ENCODE measurements at places on chromosomes 4 and X.

DNA sequence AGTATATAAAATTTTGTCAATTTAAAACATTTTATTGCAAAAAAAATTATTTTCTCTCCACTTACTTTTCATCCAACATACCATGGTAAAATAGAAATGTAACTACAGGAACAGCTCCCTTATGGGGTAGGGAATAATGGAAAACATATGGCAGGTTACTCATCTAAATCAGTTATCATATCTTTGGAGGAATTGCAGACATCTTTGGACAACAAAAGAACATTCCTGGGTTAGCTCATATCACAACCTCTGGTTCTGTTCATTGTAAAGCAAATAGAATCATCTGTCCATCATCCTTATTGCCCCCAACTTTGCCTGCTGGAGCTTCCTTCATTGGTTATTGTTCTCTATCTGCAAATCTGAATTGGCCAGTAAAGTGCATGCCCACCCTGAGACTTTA lies 387.5 kb upstream of the GRID2 start:
- no peak for DNase-seq

GRCh38 chrX:40385256-40385655 lies 195.5 kb upstream of the ATP6AP2 start:
- DNase-seq, result no peak

- DNase-seq, result no peak
These were observed 111.5 kb downstream of the TAB3 start for GRCh38 chrX:30777575-30777974.

DNA sequence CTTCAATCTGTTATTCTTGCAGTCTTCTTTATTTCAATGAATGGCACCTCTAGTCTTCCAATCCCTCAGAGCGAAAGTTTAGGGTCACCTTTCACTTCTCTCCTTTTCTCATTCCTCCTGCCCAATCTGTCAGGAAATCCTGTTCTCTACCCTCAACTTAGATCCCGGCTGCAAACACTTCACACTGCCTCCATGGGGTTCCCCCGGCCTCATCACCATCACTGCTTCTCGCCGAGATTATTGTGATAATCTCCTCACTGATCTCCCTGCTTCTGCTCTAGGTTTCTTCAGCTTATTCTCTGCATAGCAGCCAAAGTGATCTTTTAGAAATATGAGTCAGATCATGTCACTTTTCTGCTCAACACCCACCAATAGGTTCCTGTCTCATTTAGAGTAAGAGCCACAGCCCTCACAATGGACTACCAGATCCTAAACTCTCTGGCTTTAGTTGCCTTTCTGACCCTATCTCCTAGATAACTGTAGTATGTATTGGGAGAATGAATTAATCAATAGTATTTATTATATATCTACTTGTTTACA lies 43.6 kb upstream of the TBC1D9 start:
- no peak for DNase-seq

GRCh38 chr4:62543002-62543401 lies 1342.9 kb downstream of the ADGRL3 start:
- no peak for DNase-seq

DNA sequence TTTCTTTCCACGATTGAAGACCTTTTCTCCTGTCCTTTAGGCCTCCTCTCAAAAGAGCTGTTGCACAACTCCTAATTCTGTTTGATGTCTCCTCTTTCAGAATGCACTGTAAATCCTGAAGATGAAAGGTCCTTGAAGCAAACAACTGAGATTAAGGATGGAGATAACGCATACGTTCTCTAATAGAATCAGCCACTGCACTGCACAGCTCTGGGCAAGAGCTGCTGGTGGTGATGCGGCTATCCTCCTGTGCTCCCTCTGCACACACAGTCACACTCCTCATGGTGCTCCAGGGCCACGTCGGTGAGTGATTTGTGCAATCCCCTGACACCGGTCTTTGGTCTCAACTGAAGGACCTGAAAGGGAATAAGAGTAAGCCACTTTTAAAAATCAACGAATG lies 208.7 kb downstream of the PDGFC start:
- DNase-seq, result peak; percentile 21

DNA sequence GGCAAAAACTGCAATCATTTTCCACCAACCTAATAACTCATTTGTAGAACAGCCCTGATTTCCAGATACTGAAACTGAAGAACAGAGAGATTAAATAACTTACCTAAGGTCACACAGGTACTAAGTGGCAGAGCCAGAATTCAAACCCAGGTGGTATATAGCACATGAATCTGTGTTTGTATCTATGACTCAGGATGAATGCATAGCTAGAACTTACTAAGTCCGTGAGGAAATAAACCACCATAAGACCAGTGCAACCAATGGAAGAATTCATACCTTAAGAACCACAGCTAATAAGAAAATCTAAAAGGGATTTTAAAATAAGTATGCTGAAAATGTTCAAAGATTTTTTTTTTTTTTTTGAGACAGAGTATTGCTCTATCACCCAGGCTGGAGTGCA lies 1.5 kb upstream of the PLAC1 start:
- DNase-seq, result no peak

DNA sequence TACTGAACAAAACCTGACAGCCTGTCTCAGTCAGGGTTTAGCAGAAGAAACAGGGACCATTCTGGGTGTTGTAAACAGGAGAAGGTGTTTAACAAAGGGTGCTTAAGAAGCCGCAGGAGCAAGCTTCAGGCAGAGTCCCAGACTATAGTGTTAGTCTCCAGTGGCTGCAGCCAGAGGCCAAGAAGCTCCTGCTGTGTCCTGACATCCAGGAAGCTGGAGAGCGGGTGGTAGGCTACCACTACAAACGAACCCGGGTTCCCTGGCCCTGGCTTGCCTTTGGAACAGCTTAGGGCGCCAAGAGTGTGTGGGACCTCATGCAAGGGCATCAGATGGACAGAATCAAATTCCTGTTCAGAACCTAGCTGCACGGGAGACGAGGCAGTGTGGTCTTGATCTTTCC lies 27.9 kb downstream of the TKTL1 start:
- no peak for DNase-seq

GRCh38 chr4:175784986-175785525 lies 27.0 kb downstream of the GPM6A start:
- DNase-seq, result no peak

- no peak for DNase-seq
These were observed 849 bp downstream of the MID1 start for GRCh38 chrX:10619425-10620046.

GRCh38 chrX:75911716-75912115 lies 126.7 kb upstream of the MAGEE2 start:
- DNase-seq, result no peak

- DNase-seq, result no peak
These were observed 33.5 kb downstream of the PCDH19 start for GRCh38 chrX:100376576-100376975.

DNA sequence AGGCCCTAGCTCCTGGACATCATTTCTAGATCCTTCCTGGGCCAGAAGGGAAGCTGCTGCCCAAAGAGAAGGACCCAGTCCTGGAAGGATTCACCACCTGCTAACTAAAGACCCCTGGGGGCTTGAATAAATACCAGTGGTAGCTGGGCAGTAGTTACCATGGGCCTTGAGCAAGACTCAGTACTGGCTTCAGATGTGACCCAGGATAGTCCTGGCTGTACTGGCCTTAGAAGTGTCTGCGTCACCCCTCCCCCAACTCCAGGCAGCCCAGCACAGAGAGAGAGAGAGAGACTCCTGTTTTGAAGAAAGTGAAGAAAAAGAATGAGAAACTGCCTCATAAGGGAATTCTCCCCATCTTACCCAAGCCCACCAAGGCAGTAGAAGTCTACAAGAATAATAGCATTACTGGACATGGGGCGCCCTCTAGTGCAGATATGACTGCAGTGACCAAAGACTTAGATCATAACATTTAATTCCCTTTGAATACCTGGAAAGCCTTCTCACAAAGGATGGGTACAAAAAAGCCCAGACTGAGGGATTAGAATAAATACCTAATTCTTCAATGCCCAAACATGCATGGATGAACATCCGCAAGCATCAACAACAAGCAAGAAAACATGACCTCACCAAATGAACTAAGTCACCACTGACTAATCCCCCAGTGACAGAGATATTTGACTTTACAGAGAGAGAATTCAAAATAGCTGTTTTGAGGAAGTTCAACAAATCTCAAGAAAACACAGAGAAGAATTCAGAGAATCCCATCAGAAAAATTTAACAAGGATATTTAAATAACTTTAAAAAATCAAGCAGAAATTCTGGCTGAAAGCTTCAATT lies 171.8 kb downstream of the HNRNPD start:
- no peak for DNase-seq

DNA sequence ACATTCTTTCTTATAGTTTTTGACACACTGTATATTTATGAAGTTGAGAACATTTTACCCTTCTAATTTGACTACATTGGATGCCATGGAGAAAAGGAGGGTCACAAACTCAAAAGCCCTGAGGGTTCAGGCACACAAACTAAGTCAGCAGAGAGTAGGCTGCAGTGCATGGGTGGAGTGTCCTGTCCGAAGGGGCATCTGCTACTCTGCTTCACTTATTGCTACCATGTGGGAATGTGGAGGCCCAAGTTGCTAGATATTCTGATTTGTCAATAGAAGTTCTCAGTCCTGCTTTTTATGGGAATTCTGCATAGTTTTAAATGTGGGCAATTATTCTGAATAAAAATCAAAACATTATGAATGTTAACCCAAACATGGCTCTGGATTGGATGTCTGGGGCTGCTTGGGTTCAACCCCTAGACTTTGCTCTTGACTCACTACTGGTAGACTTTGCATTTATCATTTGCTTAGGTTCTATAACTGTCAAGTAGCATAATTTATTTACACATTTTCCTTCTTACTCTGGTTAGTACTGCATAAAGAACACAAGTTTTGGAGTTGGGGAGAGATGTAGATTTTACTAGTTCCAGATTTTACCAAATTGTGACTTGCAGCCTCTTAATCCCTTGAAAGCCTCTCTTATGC lies 255.1 kb downstream of the SPRY1 start:
- no peak for DNase-seq

- DNase-seq, result no peak
These were observed 145.1 kb upstream of the MSX1 start for GRCh38 chr4:4714331-4714730.

- DNase-seq, result no peak
These were observed 32.9 kb upstream of the GPR78 start for GRCh38 chr4:8547108-8547911.

DNA sequence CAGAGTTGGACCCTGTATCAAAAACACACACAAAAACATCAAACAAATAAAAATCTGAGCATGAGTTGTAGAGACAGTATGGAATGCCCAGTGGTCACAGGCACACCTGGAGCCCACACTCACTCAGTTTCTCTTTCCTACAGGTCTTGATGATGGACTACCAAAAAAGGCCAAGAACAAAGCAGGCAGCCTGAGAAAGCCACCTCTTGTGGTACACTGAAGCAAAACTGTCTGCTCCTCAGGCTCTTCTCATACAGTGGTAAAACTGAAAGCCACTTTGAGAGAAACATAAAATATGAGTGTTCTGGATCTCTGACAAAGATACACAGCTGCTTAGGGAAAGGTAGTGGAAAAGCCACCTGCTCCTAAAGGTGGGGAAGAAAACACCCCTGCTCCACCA lies 1206.9 kb downstream of the FSTL5 start:
- no peak for DNase-seq

GRCh38 chrX:22795671-22796070 lies 204.1 kb upstream of the DDX53 start:
- DNase-seq, result no peak

DNA sequence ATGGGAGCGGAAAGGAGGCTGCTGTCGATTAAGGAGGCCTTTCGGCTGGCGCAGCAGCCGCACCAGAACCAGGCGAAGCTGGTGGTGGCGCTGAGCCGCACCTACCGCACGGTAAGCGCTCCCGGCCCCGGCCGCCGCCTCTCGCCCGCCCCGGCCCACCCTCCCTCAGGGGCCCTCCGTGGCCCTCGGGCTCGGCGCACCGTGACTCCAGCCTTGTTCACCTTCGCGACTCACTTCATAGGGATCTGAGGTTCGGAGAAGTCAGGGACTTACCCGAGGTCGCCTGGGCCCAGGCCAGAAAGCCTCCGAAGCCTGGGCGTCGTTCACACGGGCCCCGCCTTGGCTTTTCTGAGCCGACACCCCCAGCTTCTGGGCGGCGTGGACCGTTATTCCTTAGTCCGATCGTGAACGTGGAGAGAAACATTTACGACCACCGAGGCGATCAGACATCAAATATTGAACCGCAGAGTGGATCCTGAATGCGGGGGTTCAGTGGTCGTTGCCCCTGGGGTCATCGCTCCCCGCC lies 362 bp downstream of the NCAPG start:
- DNase-seq, result no peak

DNA sequence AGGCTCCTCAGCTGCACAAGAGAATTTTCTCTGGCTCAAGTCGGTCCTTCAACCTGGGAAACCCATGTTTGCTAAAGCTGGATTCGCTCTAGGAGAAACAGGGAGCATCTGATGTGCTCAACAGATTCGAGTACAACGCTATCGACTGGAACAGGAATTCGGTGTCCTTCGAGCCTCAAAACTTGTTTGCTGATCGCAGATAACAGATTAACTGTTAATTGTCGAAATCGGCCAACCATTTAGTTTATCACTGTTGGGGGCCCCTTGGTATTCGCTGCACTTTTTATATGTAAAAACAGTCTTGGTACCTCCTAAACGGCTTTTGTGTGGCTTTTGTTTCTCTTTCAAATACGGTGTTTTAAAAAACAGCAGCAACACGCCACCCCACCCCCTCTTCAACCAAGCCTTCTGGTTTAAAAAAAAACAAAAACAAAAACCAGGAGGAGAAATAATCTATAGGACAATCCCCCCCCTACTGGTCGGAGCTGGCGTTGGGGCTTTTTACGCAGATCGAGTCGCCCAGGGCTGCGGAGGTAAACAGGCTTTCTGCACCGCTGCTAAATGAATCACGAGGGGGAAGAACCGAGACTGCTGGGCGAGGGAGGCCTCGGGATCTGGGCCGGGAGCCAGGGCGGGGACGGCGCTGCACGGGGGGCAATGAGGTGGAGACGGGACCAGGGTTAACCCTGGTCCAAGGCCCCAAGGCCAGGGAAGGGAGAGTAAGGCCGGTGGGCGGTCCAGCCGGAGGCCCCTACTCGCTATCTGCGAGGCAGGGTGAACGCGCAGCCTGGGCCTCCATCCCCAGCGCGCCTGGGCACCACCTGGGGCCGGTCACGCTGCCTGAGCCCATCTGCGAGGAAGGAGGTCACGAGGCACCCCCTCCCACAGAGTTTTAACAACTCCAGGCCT lies 71.7 kb upstream of the BCOR start:
- peak; percentile 76 for DNase-seq

All from right kidney (tissue), 9 donors.